ENCODE measurements at places on chromosomes 16 and 17. TPM values are rescaled to one million over a fixed set of nuclear protein-coding genes. Genes with fewer than 3 reads are reported as not detected.

GRCh38 chr17:79294459-79295071 lies 219.9 kb downstream of the ENGASE start:
- DNase-seq = peak; percentile 87

- DNase-seq = peak; percentile 73
Observed at GRCh38 chr17:45229681-45230409, 8.2 kb downstream of the FMNL1 start.

DNA sequence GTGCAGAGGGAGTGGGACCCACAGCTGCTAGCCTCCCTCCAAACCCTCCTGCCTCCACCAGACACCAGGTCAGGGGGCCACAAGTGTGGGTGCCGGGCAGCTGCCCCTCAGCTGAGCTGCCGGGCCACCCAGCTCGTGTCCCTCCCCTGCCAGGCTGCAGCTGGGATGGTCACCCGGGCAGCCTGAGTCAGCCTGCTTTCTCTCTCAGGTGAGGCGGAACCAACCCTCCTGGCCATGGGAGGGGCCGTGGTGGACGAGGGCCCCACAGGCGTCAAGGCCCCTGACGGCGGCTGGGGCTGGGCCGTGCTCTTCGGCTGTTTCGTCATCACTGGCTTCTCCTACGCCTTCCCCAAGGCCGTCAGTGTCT lies 6.9 kb downstream of the SLC16A3 start:
- DNase-seq = no peak

DNA sequence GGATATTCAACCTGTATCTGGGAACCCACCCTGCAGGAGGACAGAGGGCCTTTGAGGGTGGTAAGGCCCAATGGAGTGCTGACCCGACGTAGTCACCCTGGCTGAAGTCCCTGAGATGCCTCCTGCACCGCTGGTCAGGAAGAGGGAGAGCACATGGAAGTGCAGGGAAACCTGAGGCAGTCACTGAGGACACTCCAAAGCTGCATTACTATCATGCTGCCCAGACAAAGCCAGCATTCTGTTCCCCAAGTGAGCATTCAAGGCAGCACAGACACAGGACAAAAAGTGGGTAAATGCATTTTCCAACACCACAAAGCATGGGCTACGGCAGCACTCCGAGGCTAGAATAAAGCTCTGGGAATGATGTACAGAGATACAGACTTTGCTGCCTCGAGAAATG lies 46.8 kb upstream of the BCAR1 start:
- DNase-seq = no peak

DNA sequence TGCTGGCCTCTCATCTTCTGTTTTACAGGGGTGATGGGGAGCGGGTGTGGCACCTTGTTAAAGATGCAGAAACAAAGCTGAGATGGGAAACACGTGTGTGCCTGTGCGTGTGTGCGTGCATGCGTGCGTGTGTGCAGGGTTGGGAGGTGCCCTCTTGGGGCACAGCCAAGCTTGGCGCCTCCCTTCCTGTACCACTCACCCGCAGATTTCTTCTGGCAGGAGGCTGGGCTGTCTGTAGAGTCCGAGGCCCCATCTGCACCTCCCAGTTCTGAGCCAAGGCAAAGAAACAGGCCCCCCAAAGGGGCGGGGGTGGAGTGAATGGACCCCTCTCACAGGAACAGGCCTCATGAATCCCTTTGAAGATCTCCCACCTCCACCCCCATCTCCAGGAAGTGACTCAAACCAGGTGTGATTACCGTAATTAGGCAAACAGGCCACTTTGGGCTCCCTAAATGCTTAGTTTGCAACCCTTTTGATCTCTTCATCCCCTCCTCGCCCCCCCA lies 20.9 kb downstream of the TNS4 start:
- peak; percentile 93 for DNase-seq

Gene LGALS9B
- not detected for total RNA-seq
